ENCODE measurements at places on chromosomes 6 and 20. TPM values are rescaled to one million over a fixed set of nuclear protein-coding genes. Genes with fewer than 3 reads are reported as not detected.

- DNase-seq: no peak
Measured at GRCh38 chr6:118905851-118906250, 11.9 kb downstream of the ASF1A start.

Gene THBD
- not detected for total RNA-seq

Gene CYP24A1
- total RNA-seq: not detected

Gene ULBP2
- total RNA-seq: 0.65 TPM

Gene ANKRD66
- not detected for total RNA-seq

Gene RAMACL
- 0.29 TPM for total RNA-seq

GRCh38 chr6:134938896-134939295 lies 11.0 kb downstream of the ALDH8A1 start:
- DNase-seq: peak; percentile 41

Gene ADAM33
- total RNA-seq: not detected

DNA sequence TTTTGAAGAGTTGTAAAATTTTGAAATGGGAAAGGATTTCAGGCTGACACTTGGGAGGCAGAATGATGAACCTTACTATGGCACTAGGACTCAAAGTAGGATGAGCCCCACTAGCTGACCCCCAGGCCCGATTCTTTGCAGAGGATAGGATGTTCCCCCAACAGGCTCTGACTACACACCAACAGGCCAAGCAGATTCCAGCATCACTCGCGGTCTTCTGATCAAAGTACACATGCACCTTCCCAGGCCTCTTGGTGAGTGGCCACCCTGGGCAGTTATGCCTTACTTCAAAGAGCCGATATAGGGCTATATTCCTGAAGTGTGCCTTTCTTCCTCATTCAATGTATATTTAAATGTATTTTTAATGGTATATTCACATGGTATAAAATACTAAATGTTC lies 117.6 kb upstream of the TMEM181 start:
- no peak for DNase-seq

GRCh38 chr6:27591699-27592480 lies 119.0 kb upstream of the ZNF184 start:
- DNase-seq: no peak

DNA sequence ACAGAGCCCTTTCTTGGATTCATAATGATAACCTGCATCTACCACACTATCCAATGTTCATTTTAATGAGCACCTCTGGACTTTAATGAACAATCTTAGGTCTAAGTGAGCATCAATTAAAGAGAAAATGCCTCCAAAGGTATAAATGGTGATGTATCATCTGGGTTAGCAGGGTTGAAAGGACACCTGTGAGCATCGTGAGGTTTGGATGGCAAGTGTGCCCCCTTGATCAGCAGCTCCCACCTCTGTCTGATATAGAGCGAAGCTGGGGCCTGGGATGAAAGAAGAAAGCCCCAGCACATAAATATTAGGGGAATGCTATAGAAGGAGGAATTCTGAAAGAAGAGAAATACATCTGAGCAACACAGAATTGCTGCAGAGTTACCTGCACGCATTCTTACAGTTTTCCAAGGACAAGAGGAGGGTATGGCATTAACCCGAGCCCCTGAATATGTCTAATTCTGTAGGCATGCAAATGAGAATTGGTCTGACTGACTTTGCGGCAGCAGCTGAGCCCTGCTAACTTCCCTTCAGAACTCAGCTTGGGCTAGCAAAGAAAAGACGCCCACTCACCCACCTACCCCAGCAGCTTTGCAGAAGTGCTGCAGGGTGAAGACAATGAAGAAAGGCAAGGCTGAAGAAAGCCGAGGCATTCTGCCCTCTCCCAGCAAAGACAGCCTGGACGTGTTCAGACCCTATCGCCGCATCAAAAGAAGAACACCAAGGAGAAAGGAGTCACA lies 136.2 kb downstream of the GMPR start:
- no peak for DNase-seq

- DNase-seq: no peak
Measured at GRCh38 chr20:62529896-62530642, 54.3 kb upstream of the GATA5 start.

DNA sequence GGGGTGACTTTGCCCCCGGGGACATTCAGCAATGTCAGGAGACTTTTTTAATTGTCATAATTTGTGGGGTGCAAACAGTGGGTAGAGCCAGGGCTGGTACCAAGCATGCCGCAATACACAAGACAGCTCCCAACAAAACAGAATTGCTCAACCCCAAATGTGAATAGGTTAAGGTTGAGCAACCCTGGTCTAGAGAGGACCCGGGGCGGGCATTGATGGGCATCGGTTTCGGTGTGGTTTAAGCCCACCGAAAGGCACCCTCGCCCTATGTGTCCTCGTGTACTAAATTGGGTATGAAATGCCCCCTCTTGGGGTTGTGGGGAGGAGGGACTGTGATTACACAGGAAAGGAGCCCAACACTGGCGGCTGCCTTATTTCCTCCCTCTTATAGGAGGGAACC lies 36.0 kb downstream of the KIAA1755 start:
- DNase-seq: no peak

GRCh38 chr6:22295145-22295544 lies 1.7 kb downstream of the PRL start:
- no peak for DNase-seq

GRCh38 chr20:46999801-47000465 lies 105.3 kb downstream of the EYA2 start:
- no peak for DNase-seq

Gene FOXF2
- total RNA-seq: not detected

GRCh38 chr20:29427201-29428060 lies 1830.0 kb upstream of the DEFB115 start:
- no peak for DNase-seq

Gene SLC22A16
- total RNA-seq: not detected

DNA sequence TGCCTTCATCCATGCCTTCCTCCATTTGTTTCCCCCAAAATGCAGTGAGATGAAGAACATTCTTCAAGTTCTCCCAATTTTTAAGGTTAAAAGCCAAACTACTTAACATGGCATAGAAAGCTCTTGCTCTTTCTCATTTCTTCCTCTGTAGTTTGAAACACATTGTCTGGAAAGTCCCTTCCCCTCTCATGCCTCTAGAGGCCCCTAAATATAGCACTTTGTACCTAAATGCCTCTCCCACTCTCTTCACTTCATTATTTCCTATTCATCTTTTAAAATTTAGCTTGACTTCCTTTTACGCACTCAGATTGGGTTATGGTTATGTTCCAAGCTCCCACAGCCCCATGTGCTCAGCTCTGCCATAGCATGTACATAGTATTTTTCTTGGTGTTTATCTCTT lies 389.3 kb downstream of the HDGFL1 start:
- no peak for DNase-seq

GRCh38 chr6:35018182-35018519 lies 123.0 kb downstream of the TCP11 start:
- no peak for DNase-seq

Gene HLA-F
- total RNA-seq: 314 TPM

DNA sequence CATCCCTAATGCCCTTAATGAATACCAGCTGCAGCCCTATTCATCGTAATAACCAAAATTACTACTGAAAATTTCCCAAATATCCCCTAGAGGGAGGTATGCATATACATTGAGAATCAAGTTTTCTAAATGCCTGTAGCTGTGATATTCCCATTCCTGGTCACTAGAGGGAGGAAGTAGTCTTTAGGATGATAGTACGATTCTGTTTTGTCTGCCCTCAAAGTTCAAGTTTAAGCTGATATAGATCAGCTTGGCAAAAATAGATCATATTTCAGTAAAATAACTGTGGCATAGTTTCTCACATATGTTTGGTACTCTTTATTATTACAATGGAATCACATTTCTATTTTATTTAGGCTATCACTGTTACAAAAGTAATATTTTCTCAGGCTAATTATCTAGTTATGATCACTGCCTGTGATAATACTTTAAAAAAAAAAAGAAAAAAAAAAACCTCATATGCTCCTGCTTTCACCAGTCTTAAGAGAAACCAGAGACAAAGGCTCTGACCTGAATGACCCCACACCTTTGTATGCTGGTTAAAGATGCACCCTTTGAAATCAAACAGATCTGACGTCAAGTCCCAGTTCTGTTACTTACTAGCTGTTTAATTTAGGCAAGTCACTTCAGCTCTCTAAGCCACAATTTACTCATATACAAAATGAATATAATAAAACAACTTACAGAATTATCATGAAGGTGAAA lies 11.0 kb downstream of the TSPYL1 start:
- no peak for DNase-seq

GRCh38 chr6:7786214-7786661 lies 60.3 kb downstream of the BMP6 start:
- no peak for DNase-seq

- DNase-seq: no peak
Measured at GRCh38 chr6:63188828-63189227, 22.4 kb upstream of the FKBP1C start.

Gene RARS2
- 24.7 TPM for total RNA-seq

GRCh38 chr20:52105442-52106422 lies 85.8 kb downstream of the ZFP64 start:
- DNase-seq: no peak

DNA sequence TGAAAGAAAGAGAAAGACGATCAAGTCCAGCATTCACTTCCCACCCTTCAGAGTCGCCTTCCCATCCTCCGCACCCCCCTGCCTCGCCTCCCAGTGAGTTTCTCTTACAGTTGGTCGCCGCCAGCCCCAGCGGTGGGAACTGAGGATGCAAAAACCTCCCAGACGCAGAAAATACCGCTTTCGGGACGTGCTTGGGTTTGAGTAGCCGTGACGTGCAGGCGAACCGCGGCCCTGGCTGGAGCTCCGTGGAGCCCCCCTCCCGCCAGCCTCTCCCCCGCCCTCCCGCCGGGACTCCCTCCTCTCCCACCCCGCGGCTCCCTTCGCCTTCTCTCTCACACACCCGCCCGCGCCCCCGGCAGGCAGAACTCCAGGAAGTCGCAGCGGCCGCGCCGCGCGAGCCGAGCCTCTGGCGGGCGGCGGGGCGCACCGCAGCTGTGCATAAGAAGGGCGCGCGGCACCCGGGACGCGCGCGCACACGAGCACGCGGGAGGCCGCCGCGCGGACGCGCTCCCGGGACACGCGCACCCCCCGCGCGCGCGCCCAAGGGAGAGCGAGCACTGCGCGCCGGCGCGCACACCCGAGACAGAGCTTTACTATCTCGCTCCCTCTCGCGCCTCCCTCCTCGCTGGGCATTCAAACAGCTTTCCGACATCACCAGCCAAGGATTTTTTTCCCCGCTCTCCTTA lies at the start of gene ADGRB3:
Gene ADGRB3 (plus strand): TSS at position 557 of the 686 bp plus-strand sequence. CDS start 3,394 bp downstream, outside the sequence.
- DNase-seq: peak; percentile 11

DNA sequence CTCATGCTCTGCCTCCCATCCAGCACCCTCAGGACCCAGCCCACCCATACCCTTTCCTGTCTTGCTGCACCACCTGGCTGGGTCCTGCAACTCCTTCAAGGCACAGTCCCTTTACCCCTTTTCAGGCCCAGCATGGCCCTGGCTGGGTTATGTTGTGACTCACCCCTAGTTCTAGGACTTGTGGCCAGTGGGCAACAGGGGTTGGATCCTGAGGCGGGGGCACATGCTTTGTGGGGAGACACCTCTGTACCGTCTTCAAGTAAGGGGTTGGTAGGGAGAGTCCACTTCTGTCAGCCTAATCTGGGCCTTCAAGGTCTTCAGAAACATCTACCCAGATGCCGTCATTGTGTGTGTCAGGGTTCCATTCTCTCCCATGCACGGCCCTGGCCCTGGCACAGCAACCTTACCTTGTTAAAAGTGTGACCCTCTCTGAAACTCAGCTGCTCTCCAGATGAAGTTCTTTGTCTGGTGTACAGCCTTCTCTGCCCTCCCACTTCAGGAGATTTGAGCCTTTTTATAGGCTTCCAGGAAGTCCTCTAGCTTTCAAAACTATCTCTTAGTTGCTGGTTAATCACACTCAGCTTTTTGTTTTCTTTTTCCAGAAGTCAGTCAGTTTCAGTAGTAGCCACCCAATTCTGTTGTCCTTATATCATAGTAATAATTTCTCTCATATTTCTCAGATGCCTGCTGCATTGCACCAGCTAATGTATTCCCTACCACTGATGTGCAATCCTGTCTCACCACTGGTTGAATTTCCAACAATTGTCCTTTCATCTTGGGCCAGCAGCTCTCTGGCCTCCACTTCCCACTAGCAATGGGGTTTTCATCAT lies 107.3 kb downstream of the NRN1 start:
- no peak for DNase-seq
